Activated CD8-positive, alpha-beta memory T cell treated with anti-CD3 and anti-CD28 coated beads for 1 hour (primary cell): ENCODE measurements at places on chromosomes 7 and 10.

GRCh38 chr10:85067955-85068354 lies 739.6 kb downstream of the CCSER2 start:
- DNase-seq = no peak

- no peak for DNase-seq
These were observed 133.7 kb upstream of the SEMA3E start for GRCh38 chr7:83782628-83783027.

DNA sequence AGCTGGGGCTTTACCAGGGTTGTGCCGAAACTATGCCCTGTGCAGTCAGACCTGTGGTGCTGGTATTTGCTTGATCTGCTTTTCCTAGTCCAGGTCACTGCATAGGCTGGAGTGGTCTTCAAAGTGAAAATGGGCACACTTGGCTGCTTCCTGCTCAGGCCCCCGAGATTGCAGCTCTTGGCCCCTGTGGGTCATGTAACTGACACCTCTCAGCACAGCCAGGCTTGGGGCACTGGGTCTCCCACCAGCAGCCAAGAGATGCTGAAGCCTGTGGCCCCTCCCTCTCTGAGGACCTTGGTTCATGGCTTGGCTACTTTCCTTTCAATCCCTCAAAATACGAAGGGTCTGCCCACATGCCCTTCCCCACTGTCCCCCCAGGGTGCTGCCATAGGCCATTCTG lies 33.7 kb downstream of the PDIA4 start:
- no peak for DNase-seq

DNA sequence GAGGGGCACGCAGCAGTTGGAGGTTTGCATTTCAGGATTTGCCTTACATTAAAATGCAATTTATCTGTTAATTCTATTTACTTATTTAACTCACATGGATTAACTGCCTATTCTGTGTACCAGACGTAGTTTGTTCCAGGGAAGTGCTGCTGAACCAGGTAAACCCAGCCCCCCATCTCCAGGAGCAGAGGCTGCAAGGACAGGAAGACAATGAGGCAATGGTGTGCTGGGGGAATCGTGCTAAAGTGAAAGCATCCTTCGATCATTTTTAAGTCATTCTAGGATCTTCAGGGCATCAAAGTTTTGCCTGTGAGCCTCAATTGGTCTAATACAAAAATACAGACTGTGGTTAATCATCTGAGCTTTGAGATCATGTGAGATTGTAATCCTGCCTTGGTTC lies 166.4 kb downstream of the DNAJB6 start:
- no peak for DNase-seq

DNA sequence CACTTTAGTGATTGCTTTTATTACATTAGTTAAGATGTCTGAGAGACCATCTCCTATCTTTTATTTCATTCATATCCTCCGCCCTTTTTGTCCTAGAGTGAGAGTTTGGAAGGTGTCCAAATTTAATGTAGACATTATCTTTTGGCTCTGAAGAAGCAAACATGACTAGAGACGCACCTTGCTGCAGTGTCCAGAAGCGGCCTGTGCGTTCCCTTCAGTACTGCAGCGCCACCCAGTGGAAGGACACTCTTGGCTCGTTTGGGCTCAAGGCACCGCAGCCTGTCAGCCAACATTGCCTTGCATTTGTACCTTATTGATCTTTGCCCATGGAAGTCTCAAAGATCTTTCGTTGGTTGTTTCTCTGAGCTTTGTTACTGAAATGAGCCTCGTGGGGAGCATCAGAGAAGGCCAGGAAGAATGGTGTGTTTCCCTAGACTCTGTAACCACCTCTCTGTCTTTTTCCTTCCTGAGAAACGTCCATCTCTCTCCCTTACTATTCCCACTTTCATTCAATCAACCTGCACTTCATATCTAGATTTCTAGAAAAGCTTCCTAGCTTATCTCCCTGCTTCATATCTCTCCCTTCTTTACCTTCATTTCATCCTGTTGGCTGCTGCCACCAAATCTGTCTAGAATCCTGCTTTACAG lies 10.4 kb upstream of the CLCN1 start:
- DNase-seq = peak; percentile 60
